NCI-H1105 treated with DMSO at 0.1 percent for 48 hours (cell line): ENCODE measurements at places on chromosomes 1 and 21.

DNA sequence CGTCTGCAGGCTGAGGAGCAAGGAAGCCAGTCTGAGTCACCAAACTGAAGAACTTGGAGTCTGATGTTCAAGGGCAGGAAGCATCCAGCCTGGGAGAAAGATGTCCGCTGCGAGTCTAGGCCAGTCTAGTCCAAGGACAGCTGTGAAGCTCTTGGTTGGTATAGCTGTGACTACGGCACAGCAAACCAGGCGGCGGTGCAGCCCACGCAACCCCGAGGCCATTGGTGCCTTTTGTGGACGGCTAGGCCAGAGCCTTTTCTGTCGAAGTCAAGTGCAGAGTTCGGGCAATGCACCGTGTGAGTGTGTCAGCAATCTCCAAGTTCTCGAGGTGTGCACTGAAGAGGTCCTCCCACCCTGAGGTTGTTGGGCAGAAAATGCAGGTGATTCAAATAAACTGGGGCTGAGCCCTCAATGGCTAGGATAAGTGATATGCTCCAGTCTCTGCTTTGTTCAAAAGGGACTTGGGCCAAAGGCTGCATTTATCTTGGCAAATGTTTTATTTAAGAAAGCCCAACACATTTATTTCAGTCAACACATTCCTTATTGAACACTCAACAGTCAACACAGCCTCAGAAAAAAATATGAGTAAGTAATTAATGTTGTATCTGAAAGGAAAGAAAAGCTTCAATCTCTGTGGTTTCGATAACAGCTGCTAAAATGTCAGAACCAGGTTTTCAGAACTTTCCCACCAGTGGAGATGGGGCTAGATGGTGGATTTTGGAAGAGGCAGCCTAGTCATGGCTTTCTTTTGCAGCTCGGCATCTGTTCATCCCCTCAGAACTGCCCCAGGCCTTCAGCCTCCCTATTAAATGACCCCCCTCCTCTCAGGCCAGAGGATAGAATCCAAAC is 78.1 kb upstream of the COX20 start:
- DNase-seq, result no peak

DNA sequence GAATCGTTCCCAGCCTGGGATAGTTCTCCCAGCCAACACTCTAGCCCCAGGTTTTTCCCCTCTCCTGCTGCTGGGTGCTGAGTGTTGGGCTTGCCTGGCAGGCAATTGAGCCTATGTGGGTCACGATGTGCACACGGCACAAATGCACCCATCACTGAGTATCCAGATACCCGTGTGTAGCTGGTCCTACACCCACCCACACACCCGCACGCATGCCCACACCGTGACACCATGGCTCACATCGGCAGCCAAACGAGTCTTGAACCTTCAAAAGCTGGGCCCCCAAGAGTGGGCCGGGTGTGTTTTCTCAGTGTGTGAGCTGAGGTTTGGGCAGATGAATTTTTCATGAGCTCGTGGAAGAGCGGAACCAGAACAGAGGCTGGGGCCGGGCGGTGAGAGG is 188.5 kb downstream of the GRIK3 start:
- no peak for DNase-seq

GRCh38 chr1:85024736-85025135 is 23.6 kb downstream of the MCOLN3 start:
- DNase-seq, result no peak

GRCh38 chr1:163144418-163144817 is 58.3 kb downstream of the RGS5 start:
- no peak for DNase-seq

GRCh38 chr1:95111014-95111413 is 6.1 kb upstream of the TLCD4 start:
- DNase-seq, result no peak

DNA sequence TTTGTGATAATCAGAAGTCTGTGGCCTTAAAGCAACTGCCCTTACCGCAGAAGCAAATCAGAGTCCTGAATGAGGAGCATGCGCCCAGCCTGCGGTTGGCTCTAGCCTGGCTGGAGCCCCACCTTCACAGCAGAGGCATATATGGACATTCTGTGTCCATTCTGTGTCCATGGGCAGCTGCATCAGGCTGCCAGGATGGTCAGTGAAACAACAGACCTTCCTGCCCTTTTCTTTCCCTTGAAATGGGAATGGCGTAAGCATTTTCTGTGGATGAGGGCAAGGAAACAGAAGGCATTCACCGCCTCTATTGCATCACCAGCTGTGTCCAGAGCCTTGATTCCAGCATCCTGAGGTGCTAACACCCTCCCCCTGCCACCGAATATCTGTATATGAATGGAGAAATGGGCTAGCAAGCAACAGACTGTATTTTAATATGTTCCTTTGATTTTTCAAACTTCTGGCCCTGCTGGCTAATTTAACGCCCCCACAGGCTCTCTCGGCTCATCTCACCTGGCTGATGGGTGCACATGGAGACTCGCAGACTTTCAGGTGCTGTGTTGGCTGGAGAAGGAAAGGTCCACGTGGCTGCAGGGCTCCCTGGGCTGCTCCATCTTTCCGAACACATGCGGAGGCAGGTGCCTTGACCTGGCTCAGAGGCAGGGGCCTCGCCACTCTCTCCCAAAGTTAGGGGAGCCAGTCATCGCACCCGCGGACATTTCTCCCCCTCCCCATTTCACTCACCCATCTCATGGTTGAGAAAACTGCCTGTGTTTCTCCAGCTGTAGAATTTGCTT is 159.2 kb downstream of the GALNT2 start:
- DNase-seq, result no peak

- no peak for DNase-seq
Observed at GRCh38 chr1:172488393-172488792, 44.5 kb upstream of the PIGC start.

GRCh38 chr1:193462629-193463320 is 276.4 kb upstream of the B3GALT2 start:
- DNase-seq, result no peak

- DNase-seq, result no peak
Observed at GRCh38 chr1:202229376-202229775, 35.8 kb downstream of the LGR6 start.

DNA sequence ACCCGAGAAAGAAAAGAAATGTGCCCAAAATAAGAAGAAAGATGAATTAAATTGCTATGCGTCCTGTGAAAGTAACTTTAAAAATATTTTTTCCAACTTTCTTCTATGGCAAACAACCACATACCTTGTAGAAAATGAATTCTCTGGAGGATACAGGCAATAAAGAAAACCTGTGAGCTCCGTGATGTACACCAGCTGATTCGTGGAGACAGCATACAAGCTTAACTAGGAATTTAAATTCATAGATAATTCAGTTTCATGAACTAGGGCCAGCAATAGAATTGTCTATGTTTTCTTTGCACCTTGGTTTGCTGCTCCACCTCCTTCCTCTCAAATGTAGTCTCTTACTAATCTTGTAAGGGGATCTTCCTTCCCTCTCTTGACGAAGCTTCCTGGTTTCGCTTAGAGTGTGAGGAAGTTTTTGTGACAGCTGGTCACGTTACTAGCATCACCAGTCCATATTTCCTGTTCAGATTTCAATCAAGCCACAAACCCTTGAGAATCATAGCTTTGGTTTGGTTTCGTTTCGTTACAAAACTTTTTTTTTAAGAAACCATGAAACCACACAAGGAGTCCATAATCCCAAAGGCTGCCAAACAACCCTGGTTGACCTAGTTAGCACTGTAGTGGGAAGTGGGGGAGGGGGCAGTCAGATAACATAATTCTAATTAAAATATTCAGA is 35.8 kb downstream of the GREM2 start:
- no peak for DNase-seq

DNA sequence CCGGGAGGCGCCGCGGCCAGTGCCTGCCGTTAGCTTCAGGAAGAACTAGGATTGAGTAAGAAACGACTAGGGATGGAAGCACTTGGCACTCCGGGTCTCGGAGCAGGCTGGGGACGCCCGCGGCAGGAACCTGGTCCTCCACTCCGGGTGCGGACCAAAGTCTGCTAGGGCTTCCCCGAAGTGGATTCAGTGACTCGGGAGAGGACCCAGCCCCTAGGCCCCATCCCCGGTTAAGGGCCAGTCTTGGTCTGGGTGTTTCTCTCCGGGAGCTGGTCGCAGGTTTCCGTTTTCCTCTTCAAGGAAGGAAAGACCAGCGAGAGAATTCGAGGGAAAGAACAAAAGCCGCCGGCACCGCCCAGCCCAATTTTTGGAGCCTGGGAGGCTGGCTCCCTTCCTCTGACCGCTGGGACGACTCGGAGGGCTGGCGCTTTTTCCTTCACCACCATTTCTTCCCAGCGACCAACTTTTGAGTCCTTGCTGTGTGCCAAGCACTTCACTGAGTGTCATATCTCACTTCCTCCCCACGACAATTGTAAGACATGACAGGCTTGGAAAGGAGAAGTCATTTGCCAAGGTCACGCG is 16.8 kb upstream of the STMN1 start:
- DNase-seq, result peak; percentile 37

DNA sequence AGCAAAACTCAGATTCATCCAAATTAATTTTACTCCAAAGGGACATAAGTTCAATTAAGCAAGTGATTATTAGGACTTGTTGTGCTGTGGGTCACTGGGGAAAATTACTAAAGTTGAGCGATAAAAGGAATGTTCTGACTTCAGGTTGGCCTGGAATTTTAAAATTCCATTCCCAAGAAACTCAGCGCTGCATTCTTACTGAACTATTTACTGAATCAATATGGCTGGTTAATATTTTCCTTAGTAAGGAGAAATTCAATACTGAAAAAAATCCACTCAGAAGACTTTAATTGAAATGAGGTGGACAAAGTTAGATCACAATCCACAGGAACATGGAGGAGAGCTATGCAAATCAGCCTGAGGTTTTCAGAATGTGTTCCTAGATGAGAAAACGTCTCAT is 578.9 kb upstream of the NR5A2 start:
- no peak for DNase-seq

DNA sequence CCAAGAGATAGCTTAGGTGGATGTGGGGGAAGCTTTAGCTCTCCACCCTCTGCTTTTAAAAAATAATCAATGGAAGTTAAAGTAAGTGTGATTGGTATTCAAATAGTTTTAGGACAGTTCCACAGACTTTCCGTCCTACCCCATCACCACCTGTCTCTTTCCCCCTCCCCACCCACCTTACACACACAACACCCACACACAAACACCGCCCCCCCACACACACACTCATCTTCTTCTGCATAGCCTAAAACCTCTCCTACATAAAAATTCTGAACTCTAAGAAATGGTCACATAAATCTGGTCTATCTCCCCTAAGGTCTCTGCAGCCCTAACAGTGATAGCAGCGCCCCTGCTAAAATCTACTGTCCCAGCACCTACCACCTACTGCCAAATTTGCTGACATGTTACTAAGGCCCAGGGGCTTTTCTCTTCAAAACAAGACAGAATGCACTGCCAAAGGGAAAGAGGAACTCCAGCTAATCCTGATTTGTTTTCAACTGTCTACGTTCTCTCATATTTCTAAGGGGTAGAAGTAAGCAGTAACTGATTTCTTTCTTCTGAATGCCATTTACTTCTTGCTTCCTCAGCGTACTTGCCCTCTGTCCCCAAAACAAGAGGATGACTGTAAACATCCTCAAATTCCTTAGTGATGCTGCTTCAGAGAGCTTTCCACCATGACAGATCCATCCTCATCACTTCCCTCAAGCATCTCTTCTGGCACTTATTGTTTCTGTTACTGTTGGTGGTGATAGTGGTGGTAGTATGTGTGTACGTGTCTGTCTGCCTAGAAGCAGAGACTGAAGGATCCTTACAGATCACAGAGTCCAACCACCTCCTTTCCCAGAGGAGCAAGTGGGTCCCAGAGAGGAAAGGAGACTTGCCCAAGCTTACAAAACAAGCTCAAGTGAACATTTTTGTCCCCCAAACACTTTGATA is 56.8 kb downstream of the LUZP1 start:
- DNase-seq, result no peak

DNA sequence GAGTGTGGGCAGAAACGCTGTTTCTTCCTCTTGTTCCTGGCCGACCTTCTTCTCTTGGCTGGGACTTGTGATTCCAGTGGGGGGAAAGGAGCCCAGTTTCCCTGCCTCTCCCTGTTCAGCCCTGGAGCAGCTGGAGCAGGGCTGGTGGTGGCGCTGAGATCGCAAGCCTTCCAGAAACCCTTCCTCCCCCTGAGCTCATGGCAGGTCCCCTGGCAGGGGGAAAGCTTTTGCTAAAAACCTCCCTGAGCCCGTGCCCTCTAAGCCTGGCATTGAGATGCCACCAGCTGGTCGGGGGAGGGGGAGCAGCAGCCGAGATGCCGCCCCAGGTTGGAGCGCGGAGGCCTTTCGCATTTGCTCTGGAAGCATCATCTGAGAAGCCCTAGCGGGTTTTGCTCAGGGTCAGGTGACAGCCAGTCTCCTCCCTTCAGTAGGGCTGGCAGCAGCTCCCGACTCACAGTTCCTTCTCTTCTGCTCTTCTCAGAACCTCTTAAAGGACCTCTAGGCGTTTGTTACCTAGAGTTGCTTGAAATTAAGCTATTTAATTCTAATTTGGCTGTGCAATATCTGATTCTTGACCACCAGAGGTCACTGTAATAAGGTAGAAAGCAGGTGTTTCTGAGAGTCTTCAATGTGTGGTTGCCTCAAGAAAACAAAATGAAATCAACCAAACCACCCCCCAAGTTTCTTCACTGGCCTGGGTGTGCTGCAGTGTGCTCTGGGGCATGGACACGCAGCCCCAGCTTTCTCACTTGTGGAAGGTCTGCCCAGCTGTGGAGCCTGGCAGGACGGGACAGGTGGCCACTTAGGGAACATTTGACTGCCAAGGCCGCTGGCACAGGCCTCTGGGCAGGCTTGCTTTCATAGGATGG is 257.3 kb downstream of the CAMTA1 start:
- peak; percentile 42 for DNase-seq

DNA sequence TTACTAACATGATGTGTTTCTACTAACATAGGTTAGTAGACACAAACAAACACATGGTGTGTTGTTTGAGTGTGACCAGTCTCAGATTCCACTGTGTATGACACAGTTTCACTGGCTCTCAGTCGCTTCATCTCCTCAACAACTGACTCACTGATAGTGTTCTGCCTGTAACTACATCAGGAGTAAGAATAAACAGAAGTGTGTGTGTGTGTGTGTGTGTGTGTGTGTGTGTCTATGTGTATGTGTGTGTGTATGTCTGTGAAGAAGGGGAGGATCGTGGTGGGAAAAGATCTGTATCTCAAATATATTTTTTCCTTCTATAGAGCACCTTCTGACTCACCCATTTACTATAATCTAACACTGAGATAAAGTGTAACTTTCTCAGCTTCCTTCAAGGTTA is 391.0 kb downstream of the PTPRC start:
- DNase-seq, result no peak

DNA sequence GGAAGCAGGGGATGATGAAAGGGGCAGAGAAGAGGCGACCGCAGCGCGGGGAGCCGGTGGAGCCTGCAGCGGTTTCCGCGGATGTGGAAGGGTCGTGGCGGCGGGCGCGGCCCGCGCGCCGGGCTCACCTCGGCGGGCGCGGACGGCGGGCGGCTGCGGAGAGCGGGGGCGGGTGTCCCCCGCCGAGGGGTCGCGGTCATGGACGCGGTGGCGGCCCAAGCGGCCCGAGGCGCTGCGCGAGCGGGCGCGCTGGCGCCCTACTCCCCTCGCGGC is 572 bp downstream of the LPGAT1 start:
- peak; percentile 32 for DNase-seq
